ENCODE measurements at places on chromosomes 3 and 15. TPM values are rescaled to one million over a fixed set of nuclear protein-coding genes. Genes with fewer than 3 reads are reported as not detected.

The CAND2 gene
- 4.1 TPM for total RNA-seq

The WDR93 gene
- 0.06 TPM for total RNA-seq

The LRRC28 gene
- total RNA-seq: 21.1 TPM

The TIGIT gene
- 0.13 TPM for total RNA-seq
